LoVo (cell line): ENCODE measurements at places on chromosomes 3 and 15.

- DNase-seq = no peak
Measured at GRCh38 chr3:36923523-36923943, 21.3 kb downstream of the TRANK1 start.

DNA sequence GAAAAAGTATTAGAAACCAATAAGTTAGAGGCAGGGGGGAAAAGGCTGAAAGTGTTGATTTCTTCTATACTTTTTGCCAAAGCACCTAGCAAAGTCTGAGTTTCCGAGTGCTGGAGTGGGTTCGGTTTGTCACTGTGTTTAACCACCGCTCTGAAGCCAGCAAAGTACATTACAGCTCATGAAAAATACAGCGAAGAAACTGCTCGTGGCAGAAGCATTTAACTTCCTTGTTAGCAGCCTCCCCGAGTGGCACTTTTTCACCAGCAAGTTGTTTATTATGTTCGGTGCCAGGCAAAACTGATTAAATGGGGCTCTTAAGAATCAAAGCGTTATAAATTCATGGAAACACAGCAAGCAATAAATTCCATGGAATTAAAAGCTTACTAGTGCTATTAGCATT, 313.6 kb downstream of the FOXP1 start:
- DNase-seq = no peak

DNA sequence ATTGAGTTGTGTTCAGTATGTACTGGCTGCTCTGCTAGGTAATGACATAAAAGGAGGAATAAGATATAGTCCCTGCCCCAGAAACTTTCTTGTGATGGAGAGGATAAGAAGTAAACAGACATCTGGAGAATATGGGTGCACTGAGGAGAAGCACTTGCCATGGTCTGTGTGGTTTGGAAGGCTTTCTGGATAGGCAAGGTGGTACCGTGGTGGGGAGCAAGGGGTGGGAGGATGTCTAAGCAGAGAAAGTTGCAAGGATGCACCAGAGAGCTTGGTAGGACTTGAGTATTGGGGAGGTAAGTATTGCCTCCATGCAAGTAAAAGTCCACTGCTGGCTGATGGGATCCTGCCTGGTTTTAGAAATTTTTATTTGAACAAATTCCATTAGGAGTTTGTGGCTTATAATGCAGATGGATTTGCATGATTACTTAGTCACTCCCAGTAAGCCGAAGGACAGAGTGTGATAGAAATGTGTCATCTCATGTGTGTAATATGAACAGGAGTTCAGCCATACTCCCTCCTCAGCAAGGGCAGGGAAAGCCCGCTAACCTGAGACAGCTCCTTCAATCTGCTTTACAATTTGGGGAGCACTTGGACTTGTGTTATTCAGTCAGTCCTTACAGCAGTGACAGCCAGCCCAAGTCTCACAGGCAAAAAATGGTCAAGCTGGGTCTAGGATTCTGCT, 53.6 kb downstream of the CLSTN2 start:
- DNase-seq = no peak

GRCh38 chr3:72003936-72004335, 219.0 kb upstream of the PROK2 start:
- DNase-seq = no peak
